ENCODE measurements at places on chromosomes 5 and 9. TPM values are rescaled to one million over a fixed set of nuclear protein-coding genes. Genes with fewer than 3 reads are reported as not detected.

PCDHB15 gene
- 0.26 TPM for total RNA-seq

ARL14EPL gene
- under 0.01 TPM for total RNA-seq

KCNIP1 gene
- 33.6 TPM for total RNA-seq

LCN9 gene
- not detected for total RNA-seq

FABP6 gene
- total RNA-seq, result not detected

NXNL2 gene
- total RNA-seq, result 0.13 TPM

NSMF gene
- 13.2 TPM for total RNA-seq

PCDHAC1 gene
- total RNA-seq, result 0.13 TPM

FBXL7 gene
- 28.2 TPM for total RNA-seq

- DNase-seq, result peak; percentile 63
These were observed 209.3 kb upstream of the SLC24A2 start for GRCh38 chr9:19998153-19998552.

DNA sequence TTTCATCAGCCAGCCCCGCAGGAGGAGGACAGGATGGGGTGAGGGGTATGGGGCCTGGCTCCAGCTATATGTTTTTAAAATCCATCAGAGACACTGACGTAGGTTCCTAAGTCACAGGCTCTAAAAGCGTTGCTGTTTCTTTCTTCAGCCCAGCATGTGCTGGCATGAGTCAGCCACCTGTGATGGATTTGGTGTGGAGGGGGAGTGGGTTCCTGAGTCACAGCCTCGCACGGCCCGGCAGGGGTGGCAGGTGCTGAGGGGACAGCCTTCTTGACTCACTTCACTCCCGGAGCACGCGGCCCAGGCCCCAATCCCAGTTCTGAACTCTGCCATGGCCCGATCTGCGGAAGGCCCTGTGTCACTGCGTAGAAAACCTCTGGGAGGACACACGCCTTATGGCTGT, 38.8 kb upstream of the RPL26L1 start:
- peak; percentile 70 for DNase-seq

GRCh38 chr5:180118391-180118791, 46.8 kb upstream of the RNF130 start:
- DNase-seq, result no peak

DNA sequence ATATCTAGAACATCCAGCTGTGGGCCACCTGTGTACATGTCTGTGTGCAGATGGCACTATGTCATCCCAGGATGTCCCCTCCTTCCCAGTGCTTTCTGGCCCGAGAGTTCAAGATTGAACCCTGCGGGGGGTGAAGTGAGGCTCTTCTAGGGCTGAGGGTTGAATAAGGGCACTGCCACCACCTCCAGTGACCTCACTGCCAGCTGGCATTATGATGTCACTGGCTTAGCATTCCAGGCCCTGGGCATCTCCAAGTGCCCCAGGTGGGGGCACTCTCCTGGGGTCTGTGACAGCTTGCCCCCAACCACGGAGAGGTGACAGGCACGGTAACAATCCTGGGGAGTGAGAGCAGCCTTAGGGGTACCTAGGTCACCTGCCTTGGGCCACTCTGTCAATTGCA, 27.1 kb downstream of the CXXC5 start:
- DNase-seq, result no peak

DNA sequence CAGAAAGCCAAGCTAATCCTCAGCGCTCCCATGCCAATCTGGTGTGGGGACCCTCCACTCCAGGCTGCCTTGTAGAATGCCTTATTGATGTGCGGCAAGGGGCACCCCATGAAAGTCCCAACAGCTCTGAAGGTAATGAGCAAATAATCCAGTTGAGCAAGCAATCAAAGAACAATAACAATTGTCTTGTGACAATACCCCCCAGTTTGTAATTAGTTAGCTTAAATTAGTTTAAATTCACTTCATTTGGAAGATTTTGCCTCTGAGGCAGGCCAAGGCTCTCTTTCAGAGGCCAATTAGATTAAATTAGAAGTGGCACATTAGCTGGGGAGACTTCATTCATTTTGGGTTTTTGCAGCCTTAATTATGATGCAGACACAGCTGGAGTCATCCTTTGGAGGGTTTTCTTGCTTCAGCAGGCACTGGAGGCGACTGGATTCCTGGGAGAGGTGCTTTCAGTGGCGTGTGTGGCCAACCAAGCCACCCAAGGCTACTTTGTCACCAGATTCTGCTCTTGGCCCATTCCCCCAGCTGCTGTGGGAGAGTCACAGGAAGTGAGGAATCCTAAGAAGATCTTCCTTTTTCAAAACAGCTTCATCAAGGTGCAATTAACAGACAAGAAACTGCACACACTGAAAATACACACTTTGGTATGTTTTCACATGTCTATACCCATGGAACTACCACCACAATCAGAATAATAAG, 17.9 kb upstream of the FBP1 start:
- no peak for DNase-seq

- DNase-seq, result no peak
These were observed 85.6 kb upstream of the SLC44A1 start for GRCh38 chr9:105158898-105159297.

DNA sequence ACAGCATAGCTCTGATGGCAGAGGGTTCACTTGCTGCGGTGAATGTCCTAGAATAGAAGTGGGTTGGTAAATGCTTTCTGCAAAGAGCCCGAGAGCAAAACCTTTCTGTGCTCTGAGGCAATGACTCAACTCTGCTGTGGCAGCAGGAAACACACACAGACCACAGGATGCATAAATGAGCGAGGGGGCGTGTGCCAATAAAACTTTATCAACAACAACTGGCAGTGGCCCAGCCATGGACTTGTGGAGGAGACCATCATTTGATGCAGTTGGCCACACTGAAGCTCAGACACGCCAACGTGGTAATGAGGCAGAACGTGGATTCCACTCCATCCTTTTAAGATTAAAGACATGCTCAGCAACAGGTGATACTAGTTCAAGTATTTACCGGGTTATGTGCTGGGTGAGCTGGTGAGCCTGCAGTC, 6.8 kb downstream of the MRPL36 start:
- DNase-seq, result no peak

- DNase-seq, result no peak
These were observed 70.4 kb downstream of the GADD45G start for GRCh38 chr9:89675058-89675742.

DNA sequence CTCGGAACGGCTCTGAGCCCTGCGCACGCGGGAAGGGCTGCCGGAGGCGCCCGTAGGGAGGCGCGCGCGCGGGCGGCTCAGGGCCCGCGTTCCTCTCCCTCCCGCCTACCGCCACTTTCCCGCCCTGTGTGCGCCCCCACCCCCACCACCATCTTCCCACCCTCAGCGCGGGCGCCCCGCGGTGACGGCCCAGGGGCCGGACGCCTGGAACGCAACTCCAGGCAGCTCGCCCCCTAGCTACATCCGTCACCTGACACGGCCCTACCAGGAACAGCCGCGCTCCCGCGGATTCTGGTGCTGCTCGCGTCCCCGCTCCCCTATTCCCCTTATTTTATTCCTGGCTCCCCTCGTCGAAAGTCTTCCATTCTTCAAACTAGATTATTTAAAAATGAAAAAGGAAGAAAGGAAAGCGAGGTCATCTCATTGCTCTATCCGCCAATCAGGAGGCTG, at the start of gene CDKN2B-AS1:
Gene CDKN2B-AS1, plus strand, starts transcription at position 236 of the 450 bp plus-strand sequence.
- peak; percentile 58 for DNase-seq

GRCh38 chr5:17156463-17156862, 61.0 kb upstream of the BASP1 start:
- no peak for DNase-seq

DNA sequence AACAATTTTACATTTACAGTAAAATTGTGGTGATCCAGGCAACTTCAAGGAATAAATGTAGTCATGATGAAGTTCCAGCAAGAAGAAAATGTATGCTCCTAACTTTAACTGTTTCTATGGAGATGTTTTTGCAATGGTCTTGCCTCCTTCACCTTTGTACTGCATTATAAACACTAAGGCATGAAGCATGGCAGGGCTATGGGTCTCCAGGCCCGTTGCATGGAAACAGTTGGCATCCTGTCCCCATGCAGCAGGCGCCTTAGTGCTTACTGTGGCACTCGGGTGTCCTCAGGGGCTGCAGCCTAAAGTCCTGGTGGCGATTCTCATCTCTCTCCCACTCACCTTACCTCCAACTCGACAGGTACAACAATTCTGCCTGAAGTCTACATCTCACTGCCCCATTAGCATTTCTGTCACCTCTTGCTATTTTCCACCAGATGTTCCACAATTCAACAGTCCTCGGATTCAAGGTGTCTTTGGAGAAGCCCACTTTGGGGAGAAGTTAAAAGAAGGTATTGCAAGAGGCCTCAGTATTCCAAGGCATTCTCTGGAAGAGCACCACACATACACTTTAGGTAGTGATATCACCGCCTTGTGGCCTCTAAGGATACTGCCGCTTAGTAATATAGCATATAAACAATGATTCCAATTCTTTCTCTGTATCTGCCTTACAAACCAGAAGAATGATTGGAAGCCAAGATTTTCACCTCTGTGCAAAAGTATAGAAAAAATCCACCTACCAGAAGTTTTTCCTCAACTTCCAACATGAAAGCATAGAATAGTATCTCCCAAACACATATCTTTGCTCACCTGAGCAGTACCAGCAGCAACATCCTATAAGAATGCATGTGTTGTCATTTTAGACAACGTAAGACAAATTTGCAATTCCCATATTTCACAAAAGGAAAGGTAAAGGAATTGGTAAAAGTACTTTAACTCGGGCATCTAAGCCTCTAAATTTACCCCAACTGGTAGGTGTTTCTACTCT, 5.1 kb downstream of the LIFR start:
- no peak for DNase-seq

- DNase-seq, result peak; percentile 40
These were observed 47.9 kb upstream of the BASP1 start for GRCh38 chr5:17169507-17169906.

Data from dermis microvascular lymphatic vessel endothelial cell (primary cell).